Astrocyte (in vitro differentiated cells and primary cell): ENCODE measurements at places on chromosomes 13 and 19.

- no peak for DNase-seq
These were observed 1.6 kb downstream of the SIGLECL1 start for GRCh38 chr19:51252306-51253079.

- no peak for DNase-seq
These were observed 23.5 kb downstream of the DHX34 start for GRCh38 chr19:47372603-47373002.

DNA sequence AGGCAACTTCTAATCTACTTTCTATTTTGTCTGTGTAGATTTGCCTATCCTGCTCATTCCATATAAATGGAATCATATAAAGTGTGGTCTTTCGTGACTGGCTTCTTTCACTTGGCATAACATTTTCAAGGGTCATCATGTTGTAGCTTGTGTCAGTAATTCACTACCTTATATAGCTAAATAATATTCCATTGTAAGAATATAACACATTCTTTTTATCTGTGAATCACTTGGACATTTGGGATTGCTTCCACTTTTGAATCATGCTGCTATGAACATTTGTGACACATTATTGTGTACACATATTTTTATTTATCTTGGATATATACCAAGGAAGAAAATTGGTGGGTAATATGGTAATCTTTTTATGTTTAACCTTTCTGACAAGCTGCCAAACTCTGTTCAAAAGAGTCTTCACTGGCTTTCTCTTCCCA lies 89.0 kb upstream of the CSNK1A1L start:
- DNase-seq = peak; percentile 90

- DNase-seq = peak; percentile 41
These were observed 2.6 kb downstream of the MBNL2 start for GRCh38 chr13:97224544-97225300.

- no peak for DNase-seq
These were observed 1.5 kb downstream of the GNA11 start for GRCh38 chr19:3095441-3096191.

DNA sequence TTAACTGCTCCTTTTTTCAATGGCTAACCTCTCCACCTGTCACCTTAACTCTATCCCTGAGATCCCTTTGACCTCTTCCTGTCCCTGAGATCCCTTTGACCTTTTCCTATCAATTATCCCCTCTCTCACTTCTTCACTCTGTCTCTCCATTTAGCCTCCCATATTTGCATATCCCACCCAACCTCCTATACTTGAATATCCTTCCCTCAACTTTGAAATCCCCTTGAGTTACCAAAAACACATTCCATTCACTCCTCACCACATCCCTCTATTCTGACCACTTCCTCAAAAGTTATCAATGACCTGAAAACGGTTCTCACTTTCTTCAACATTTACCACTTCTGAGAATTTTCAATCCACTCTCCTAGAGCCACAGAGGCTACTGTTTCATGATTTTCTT lies 3.0 kb downstream of the MYCBP2 start:
- DNase-seq = no peak

GRCh38 chr13:93151277-93151676 lies 75.3 kb upstream of the GPC6 start:
- peak; percentile 89 for DNase-seq
